ENCODE measurements at places on chromosomes 4 and X. TPM values are rescaled to one million over a fixed set of nuclear protein-coding genes. Genes with fewer than 3 reads are reported as not detected.

The LINC00632 gene
- total RNA-seq, result 0.15 TPM

DNA sequence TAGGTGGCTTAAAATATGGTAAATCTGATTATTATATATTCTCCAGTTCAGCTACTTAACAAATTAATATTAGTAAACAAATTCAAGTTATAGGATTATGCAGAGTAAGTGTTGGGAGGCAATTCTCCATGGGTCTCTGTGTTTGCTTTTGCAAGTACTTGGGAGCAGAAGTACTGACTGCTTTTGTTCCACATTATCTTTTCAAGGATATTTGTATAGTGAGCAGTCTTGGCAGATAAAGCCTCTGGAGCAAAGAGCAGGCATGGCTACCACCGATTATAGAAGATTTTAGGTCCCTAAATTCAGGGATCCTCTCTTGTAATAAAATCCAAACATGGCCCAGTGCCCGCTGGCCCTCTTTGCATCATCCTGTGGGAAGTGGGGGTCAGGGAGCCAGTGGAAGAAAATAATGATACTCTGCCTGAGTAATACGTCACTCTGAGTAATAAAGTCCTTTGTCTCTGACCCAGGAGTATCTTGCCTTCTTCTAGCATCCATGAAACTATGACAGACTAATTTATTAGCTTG, 23.2 kb downstream of the NDNF start:
- no peak for DNase-seq

DNA sequence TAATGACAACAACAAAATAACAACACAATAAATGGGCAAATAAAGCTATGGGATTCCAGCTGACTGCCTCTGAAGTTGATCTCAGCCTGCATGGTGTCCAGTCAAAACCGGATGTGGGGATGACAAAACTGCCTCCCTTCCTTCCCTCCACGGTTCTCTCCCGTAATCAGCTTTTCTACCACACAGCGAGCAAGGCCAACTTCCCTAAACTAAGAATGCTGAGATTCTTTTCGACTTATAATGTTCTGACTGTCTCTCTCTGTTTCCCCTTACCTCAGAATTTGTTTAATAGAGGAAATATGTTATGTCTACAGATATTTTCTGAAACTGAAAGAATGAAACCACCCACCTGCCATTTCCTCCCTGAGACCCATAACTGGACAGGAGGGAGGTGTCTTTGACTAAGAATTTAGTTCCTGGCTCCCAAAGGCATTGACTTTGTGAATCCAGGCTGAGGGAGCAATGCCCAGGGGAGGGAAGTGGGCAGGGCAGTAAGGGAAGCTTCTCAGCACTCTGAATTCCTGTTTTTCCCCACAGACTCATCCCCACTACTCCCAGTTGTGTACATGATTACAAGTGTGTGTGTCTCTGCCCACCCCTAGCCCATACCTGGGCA, 1.0 kb upstream of the TLR1 start:
- no peak for DNase-seq

GRCh38 chrX:85994228-85994627, 53.1 kb downstream of the CHM start:
- DNase-seq, result no peak

- DNase-seq, result no peak
Observed at GRCh38 chr4:78079726-78080430, 22.8 kb downstream of the FRAS1 start.

The LYAR gene
- total RNA-seq, result 53.0 TPM

The TBC1D9 gene
- 9.5 TPM for total RNA-seq

The DMRTC1B gene
- total RNA-seq, result not detected

The UGT2A1 gene
- not detected for total RNA-seq

- DNase-seq, result no peak
Observed at GRCh38 chr4:106830879-106831278, 205.2 kb downstream of the DKK2 start.

DNA sequence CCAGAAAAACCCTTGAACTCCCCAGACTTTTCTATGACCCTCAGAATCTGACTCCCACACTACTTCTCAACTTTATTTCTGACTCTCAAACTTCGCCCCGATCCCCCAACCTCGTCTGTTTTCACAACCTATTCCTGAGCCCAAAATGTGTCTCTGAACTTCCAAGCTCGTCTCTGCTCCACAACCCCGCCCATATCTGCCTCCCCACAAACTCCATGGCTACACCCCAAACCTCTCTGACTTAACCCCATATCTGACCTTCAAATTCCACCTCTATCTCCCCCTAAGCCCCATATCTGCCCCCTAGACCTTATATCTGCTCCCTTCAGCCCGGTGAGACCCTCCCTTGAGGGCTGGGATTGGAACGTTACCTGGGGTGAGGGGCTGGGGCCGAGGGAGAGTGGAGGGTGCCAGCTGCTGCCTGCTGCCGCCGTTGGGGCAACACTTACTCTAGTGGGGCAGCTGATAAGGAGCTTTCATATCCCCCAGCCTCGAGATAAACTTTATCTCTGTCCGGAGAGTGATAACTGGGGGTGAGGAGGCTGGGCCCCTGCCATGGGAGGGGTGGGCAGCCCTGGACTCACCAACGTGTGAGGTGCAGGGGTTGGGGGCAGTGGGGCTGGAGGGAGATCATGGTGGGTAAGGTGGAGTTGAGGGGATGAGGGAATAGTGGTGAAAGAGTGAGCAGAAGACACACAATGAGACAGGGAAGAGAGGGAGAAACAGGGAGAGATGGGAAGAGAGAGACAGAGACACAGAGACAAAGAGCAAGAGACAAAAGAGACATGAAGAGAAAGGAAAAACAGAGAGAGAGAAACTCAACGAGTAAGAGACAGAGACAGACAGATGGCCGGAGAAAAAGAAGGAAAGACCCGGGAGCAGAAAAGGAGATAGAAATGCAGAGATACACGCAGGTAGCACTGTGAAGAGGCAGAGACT, 1.4 kb downstream of the GATA1 start:
- no peak for DNase-seq

- no peak for DNase-seq
Observed at GRCh38 chr4:14783011-14783877, 219.0 kb upstream of the CPEB2 start.

GRCh38 chr4:74598611-74599325, 153.8 kb downstream of the AREG start:
- no peak for DNase-seq

GRCh38 chrX:40273356-40274050, 175.7 kb upstream of the BCOR start:
- DNase-seq, result no peak

The FAM236B gene
- total RNA-seq, result not detected

The TRPC3 gene
- total RNA-seq, result 0.25 TPM

The SPCS3 gene
- total RNA-seq, result 135 TPM

DNA sequence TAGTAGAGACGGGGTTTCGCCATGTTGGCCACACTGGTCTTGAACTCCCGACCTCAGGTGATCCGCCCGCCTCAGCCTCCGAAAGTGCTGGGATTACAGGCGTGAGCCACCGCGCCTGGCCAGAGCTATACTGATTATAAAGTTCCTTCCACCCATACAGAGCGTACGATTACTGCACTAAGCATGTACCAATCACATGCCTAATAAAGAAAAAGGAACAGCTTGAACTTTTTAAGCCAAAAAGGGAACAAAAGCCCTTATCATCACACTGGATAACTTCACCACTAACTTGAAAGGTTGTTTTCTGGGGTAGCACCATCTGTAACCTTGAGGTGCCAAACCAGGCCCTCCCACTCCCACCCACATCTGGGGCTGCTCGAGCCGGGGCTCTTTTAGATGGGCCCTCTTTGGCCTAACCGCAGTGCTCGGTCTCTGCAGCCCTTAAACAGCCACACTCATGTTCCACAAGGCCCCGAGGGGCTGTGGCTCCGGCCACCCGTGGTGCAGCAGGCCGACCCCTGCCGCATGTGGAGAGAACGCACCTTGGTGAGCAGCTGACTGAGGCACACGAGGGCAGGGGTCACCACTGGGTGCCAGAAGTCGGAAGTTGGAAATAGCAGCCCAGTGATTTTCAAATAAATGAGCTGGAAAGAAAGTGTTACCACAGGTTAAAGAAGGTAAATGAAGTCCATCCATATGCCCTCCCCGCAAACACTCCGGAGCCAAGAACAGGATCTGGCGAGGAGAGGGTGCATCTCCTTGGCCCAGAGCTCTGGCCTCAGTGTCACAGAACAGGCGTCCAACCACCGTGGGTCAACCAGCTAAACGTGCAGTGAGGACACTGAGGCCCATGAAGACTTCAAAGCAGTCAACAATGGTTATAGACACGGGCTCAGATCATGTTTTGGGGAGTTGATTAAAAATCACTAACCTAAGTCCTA, 18.4 kb downstream of the NOP14 start:
- no peak for DNase-seq

DNA sequence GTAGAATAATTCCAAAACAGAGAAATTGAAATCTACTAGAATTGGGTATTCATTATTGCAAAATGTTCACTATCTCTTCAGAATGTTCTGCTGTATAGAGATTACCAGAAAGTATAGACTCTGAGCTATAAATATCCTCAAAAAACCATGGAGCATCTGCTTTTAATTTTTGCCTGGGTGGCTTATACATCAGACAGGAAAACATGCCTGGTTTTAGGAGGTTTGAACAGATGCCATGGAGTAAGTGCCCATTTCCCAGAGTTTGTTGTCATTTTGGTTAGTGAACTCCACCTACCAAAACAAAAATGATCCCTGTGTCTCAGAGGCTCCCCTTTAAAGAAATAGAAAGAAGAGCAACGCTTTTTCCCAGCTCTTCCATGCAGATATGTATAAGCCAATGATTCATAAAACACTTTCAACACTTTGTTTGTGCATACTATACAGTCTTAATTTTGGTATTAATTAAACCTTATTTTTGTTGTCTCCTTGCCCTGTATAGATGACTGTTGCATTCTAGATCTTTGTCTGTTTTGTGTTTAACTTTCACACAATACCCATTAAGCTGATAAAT, 68.7 kb downstream of the MEPE start:
- DNase-seq, result no peak

- no peak for DNase-seq
Observed at GRCh38 chr4:118410138-118410537, 57.3 kb upstream of the PRSS12 start.

- DNase-seq, result no peak
Observed at GRCh38 chrX:133722756-133723155, 262.6 kb downstream of the GPC3 start.

- DNase-seq, result no peak
Observed at GRCh38 chr4:67037504-67038227, 507.6 kb downstream of the CENPC start.

The VEGFD gene
- total RNA-seq, result 0.37 TPM

GRCh38 chrX:129779086-129779672, 570 bp upstream of the SASH3 start:
- no peak for DNase-seq

The UGT8 gene
- total RNA-seq, result 14.8 TPM

DNA sequence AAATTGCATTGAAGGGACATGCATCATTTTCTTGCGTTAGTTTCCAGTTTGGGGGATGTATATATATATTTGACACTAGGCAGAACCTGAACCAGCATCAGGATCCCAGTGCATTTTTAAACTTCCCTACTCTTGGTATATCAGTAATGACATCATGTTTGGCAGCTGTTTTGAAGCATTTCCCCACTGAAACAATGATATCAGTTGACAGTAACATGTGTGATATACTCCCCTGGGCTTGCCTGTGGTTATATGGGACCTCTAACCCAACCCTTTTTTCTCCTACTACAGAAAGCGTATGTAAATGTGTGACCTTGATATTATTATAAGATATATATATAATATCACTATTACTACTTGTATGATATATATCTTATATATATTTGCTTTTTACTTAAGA, 225.9 kb upstream of the CASK start:
- DNase-seq, result no peak

GRCh38 chr4:110412354-110413065, 63.4 kb upstream of the ENPEP start:
- DNase-seq, result no peak
